ENCODE measurements at places on chromosomes 1 and 21.

GRCh38 chr1:234107416-234108021 lies 203.0 kb downstream of the SLC35F3 start:
- no peak for DNase-seq

DNA sequence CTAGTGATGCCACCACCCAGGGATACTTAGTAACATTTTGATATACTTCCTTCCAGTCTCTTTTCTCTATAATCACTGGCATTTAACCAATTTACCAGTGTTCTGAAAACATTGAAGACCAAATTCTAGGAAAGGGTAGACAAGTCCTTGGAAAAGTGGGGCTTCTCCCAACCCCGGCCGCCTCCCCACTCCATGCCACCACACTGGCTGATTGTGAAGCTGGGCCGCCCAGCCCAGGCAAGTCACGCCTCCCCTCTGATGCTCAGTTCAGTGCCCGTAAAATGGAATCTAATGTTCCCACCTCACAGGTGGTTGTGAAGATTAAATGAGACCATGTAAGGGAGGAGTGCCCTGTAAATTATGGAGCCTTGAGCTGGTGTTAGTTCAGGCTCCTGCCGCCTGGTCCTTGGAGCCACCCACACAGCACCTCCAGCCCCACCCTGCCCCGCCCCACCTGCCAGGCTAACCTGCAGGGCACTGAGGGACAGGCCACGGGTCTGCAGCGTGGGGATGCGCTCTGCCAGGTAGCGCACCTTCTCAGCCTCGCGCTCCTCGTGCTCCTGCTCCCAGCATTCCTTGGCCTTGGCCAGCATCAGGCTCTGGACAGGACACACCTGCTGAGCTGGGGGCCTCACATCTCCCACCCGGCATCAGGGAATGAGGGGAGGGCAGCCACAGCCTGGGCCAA lies 7.3 kb downstream of the TNNI1 start:
- no peak for DNase-seq

DNA sequence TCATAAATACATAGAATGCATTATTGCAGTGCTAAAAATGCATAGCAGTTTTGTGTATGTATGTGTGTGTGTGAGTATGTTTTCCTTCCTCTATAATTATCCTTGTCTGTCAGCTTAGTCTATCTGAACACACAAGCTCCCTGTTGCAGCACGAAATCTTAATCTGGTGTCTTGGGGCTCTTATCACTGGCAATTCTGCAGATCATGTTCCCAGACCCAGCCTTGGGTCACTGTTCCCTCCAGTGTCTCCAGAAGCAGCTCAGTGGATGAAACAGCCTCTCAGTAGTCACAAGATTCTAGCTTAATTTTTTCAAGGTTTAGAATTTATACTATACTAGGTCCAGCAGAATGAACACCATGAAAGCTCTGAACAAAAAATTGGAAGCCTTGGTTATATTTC lies 777.9 kb downstream of the MRPL39 start:
- no peak for DNase-seq

- DNase-seq, result no peak
Observed at GRCh38 chr1:168842916-168843315, 113.9 kb upstream of the DPT start.

- DNase-seq, result no peak
Observed at GRCh38 chr1:68268896-68269483, 36.7 kb upstream of the WLS start.

GRCh38 chr1:230971771-230972170 lies 6.9 kb downstream of the TTC13 start:
- DNase-seq, result no peak

- peak; percentile 66 for DNase-seq
Observed at GRCh38 chr1:196723325-196724185, 51.1 kb upstream of the CFHR3 start.

GRCh38 chr1:53220171-53220961 lies at the start of gene CZIB:
Gene CZIB (minus strand): TSS chr1:53220634. CDS start chr1:53220575, 59 bp downstream.
- DNase-seq, result peak; percentile 97

- peak; percentile 52 for DNase-seq
Observed at GRCh38 chr1:16167331-16168143, 11.7 kb upstream of the EPHA2 start.

DNA sequence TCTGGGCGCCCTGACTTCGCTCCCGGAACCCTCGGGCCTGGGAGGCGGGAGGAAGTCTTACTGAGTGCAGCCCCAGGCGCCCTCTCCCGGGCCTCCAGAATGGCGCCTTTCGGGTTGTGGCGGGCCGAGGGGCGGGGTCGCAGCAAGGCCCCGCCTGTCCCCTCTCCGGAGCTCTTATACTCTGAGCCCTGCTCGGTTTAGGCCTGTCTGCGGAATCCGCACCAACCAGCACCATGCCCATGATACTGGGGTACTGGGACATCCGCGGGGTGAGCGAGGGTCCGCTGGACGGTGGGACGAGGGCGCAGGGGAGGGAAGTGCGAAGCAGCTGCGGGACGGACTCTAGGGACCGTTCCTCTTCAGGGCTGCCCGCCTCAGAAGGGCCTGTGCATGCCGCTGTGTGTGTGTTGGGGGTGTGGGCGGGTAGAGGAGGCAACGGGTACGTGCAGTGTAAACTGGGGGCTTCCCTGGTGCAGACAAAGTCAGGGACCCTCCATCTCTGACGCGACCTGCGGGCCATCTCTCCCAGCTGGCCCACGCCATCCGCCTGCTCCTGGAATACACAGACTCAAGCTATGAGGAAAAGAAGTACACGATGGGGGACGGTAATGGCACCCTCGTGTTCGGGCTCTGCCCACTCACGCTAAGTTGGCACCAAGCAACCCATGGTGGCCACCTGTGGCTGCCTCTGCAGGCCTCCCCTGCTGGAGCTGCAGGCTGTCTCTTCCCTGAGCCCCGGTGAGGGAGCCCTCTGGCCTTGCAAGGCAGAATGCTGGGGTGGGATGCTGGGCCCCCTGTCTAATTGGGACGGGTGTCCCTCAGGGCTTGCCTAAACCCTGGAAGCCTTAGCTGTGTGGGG lies at the start of gene GSTM1:
TSS of gene GSTM1 (plus strand) at position 177 of the 859 bp plus-strand sequence. CDS start at position 234, 57 bp downstream.
- DNase-seq, result no peak

- no peak for DNase-seq
Observed at GRCh38 chr1:8524627-8525157, 206.8 kb downstream of the SLC45A1 start.

GRCh38 chr1:81484284-81484683 lies 316.4 kb upstream of the ADGRL2 start:
- DNase-seq, result no peak

GRCh38 chr1:89681045-89681729 lies 48.3 kb downstream of the LRRC8C start:
- no peak for DNase-seq

- peak; percentile 55 for DNase-seq
Observed at GRCh38 chr1:35726450-35727433, 8.1 kb upstream of the C1orf216 start.

DNA sequence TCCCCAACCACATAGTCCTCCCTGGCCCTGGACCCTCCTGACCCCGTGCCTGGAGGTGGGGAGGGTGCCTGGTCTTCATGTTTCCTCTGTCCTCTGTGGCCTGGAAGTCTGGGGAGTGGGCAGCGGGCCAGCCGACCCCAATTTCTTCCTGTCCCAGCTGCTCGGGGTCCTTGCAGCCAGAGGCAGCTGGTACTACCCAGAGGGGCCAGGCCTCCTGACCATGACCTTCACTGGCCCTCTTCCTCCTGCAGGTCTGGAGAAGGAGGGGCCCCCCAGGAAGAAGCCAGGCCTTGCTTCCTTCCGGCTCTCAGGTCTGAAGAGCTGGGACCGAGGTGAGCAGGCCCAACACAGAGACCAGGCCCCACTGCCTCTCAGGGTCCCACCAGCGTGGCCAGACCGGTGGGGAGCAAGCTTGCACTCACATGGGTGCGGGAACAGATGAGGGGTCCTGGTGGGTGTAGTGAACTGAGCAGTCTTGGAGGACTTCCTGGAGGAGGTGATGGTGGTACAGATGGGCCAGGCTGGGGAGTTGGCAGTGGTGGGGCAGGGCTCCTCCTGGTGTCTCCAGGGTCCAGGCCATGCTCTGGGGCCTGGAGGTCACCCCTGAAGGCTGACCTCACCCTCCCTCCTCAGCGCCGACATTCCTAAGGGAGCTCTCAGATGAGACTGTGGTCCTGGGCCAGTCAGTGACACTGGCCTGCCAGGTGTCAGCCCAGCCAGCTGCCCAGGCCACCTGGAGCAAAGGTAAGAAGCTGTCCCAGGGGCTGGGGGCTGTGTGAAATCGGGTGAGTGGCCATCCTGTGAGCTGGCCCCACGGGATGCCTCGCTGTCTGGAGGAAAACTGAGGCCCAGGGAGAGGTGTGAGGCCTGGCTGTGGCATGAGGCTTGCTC lies 32.7 kb downstream of the TRIM11 start:
- no peak for DNase-seq

DNA sequence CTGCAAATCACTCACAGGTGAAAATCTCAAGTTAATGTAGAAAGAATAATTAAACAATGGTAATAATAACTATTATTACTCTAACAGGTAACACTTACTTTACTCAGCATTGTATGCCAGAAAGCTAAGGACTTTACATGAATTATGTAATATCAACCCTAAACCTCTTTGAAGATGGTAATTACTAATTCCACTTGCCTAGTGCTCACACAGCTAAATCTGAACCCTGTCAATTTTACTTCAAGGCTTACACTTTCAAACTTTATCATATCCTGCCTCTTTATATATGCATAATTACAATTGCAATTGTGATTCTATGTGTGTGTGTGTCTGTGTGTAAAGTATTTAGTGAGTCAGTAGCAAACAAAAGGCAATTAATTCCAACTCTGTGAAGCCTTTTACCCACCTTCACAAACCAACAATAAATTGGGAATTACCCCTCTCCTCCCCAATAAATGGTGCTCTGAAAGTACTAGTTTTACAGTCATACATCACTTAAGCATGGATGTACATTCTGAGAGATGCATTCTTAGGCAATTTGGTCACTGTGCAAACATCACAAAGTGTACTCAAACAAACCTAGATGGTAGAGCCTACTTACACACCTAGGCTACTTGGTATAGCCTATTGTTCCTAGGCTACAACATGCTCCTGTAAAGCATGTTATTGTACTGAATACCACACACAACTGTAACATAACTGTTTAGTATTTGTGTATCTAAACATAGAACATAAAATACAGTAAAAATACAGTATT lies 5.9 kb downstream of the ZNF644 start:
- DNase-seq, result no peak

DNA sequence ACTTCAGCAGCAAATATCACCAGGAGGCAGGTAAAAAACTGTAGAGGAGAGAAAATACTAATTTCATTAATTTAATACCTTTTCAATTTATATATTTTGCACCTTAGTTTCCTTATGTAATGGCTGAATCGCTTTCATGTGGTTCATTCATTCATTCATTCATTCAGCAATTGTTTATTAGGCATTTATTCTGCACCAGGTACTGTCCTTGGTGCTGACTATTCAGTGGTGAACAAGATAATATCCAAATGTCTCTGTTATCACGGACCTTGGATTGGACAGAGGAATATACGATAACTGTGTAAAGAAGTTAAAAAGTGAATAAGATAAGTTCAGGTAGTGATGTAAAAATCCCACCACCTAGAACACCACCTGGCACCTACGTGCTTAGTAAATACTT lies 28.8 kb downstream of the TSPAN2 start:
- DNase-seq, result no peak

- no peak for DNase-seq
Observed at GRCh38 chr21:38134084-38134873, 122.5 kb upstream of the KCNJ15 start.

DNA sequence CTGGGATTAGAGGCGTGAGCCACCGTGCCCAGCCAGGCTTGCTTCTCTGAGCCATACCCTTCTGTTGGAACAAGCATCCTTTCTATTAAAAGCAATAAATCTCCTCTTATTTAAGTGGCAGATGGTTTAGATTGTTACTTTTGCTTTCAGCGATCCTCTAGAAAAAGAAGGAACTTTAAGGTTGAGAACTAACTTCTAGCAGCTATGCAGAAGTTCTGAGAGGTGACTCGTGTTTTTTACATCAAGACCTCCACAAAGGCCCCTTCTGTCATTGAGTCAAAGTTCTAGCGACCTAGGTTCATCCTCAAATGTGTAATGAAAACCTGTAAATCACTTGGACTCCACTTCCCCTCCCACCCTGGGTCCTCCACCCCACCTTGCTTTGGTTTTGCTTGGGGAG lies 30.8 kb downstream of the PLEKHO1 start:
- no peak for DNase-seq

GRCh38 chr1:160858507-160858906 lies 4.2 kb downstream of the CD244 start:
- DNase-seq, result no peak

DNA sequence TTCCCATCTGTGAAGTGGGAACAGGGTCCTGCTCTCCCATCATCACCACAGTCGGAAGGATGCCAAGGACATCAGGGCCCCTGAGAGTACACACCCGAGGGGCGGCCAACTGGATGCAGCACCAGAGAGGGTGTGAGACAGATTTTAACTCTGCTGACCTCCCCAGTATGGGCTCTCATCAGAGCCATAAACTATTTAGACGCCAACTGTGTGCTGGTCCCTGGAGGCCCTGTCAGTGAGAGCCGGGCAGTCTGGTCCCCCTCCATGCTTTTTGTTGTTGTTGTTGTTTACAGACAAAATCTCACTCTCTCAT lies 1.7 kb downstream of the FGR start:
- DNase-seq, result no peak

GRCh38 chr1:22171951-22172715 lies 29.2 kb upstream of the WNT4 start:
- DNase-seq, result no peak

DNA sequence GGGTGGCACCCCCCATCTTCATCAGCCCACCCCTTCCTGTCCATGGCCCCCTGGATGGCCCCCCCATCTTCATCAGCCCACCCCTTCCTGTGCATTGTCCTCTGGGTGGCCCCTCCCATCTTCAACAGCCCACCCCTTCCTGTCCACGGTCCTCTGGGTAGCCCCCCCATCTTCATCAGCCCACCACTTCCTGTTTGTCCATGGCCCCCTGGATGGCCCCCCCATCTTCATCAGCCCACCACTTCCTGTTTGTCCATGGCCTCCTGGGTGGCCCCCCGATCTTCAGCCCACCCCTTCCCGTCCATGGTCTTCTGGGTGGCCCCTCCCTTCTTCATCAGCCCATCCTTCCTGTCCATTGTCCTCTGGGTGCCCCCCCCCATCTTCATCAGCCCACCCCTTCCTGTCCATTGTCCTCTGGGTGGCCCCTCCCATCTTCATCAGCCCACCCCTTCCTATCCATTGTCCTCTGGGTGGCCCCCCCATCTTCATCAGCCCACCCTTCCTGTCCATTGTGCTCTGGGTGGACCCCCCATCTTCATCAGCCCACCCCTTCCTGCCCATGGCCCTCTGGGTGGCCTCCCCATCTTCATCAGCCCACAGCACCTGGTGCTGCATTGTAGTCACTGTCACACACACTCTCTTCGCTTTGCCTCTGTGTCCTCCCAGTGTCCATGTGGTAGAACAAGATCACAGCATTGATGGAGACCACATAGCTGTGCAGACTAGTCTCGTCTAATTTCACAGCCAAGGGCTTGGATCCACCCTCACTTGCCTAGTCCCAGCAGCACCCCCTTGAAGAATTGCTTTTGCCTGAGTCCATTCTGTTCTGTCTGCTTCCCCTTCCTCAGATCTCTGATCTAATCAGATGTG lies 95.9 kb downstream of the PCBP3 start:
- no peak for DNase-seq
